ENCODE measurements at places on chromosomes 5 and 9. TPM values are rescaled to one million over a fixed set of nuclear protein-coding genes. Genes with fewer than 3 reads are reported as not detected.

DNA sequence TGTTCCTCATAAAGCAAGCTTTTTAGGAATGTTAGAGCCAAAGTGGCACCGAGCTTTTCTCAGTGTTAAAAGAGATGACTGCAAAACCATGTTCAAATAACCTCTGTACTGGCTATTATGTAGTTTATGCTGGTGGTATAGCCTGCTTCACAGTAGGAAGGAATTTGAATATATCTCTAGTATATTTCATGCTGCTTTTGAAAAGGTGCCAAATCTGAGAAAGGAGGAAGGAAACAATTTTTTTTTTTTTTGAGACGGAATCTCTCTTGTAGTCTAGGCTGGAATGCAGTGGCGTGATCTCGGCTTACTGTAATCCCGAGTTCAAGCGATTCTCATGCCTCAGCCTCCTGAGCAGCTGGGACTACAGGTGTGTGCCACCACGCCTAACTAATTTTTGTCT lies 13.5 kb downstream of the CREBRF start:
- DNase-seq, result no peak

GRCh38 chr5:43609752-43610151 lies 6.8 kb downstream of the NNT start:
- DNase-seq, result no peak

DNA sequence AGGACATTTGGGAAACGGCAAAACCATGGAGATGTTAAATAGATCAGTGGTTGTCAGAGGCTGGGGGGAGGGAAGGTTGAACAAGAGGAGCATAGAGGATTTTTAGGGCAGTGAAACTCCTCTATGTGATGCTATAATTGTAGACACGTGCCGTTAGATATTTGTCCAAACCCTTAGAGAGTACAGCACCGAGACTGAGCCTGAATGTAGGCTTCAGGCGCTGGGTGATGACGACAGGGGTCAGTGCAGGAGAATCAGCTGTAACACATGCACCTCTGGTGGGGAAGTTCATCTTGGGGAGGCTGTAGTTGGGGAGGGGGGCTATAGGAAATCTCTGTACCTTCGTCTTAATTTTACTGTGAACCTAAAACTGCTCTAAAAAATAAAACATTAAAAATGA lies 22.2 kb upstream of the CLPTM1L start:
- DNase-seq, result no peak

GRCh38 chr5:12073426-12073825 lies 169.2 kb upstream of the CTNND2 start:
- no peak for DNase-seq

Gene GABBR2
- total RNA-seq, result not detected

Gene PSD2
- not detected for total RNA-seq

GRCh38 chr5:61600945-61601511 lies 269.0 kb downstream of the ZSWIM6 start:
- no peak for DNase-seq

GRCh38 chr9:89523948-89524347 lies 26.0 kb upstream of the SEMA4D start:
- DNase-seq, result no peak

- DNase-seq, result peak; percentile 99
Observed at GRCh38 chr5:151870820-151871219, 53.8 kb downstream of the GLRA1 start.

Gene ZDHHC11B
- not detected for total RNA-seq

Gene FBXL7
- 6.2 TPM for total RNA-seq

DNA sequence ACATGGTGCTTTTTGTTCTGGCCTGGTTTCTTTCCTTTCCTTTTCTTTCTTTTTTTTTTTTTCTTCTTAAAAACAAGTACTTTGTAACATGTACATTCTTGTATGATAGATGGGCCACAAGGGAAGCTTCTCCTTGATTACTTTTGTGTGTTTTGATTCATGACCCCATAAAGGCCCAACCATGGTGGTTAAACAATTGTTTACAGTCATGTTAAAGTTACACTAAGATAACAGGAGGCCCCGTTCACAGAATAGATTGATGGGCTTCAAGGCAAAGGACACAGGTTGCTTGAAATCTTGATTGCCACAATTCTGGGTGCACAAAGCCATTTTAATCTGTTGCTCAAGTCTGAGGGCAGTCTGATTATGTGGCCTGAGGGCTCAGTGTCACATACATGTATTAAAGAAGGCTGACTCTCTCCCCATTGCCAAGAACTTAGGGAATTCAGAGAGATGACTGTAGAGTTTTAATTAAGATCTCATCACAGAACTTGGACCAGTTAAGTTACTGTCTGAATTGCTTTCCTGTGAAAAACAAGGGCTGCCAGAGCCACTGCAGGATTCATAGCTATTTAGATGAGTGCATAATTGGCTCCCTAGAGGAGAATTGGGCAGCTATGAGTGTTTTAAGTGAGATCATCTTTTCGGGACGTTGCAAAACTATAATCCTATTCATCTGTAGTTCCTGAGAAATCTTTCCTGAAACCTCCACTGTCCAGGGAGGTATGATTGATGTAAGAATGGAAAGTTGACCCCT lies 163.4 kb downstream of the TLE4 start:
- DNase-seq, result peak; percentile 7

Data from LHCN-M2 (cell line).